Hypothalamus (tissue), 51 donors: ENCODE measurements at places on chromosomes 12 and 14.

GRCh38 chr14:39492267-39492666 is 60.0 kb upstream of the FBXO33 start:
- DNase-seq, result no peak

GRCh38 chr14:59267046-59267445 is 78.6 kb downstream of the DAAM1 start:
- no peak for DNase-seq

GRCh38 chr12:129373746-129374145 is 520.5 kb downstream of the GLT1D1 start:
- DNase-seq, result no peak

- DNase-seq, result no peak
Observed at GRCh38 chr14:64724578-64724930, 20.3 kb downstream of the PLEKHG3 start.

GRCh38 chr12:67807814-67808213 is 159.3 kb downstream of the DYRK2 start:
- no peak for DNase-seq

GRCh38 chr12:96063046-96063445 is 27.7 kb upstream of the LTA4H start:
- DNase-seq, result no peak

- DNase-seq, result no peak
Observed at GRCh38 chr14:106605548-106606448, 1079.4 kb downstream of the TMEM121 start.

GRCh38 chr12:132329036-132329719 is at the start of gene GALNT9:
Gene GALNT9, minus strand, starts transcription at chr12:132329589. Its CDS starts 386 bp downstream, at chr12:132329203.
- DNase-seq, result no peak
